ENCODE measurements at places on chromosomes 16 and 17.

DNA sequence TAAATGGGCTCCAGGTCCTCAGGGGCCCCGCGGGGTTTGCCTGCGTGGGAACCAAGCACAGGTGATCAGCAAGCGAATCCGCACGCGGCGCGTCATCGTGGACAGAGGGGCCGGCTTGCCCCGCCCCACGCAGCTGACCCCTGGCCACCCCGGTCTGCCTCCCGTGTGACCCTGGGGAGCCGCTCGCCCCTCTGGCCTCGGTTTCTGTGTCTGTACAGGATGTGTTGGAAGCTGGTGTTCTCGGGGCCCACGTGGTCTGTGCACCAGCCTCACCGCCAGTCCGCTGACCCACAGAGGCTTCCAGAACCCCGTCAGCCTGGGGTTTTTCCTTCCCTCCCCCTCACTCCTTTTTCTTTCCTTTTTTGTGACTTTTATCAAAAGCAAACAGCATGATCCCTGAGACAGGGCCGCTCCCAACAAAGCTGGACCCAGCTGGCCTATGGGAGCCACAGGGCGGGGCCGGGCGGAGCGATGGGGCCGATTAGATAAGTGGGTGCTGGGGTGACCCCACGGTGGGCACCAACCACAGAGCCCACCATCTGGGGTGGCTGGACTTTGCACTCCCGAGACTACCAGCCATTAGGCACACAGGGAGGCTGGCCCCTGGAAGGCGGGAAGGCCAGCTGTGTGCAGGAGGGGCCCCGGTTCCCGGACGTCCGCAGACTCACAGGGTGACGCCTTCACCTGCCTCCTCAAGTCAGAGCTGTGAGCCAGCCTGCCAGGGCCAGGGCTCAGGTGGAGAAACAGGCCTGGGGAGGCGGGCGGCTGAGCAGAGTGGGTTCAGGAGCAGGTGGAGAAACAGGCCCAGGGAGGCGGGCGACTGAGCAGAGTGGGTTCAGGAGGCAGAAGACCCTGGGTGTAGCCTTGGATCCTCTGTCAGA, 56.0 kb downstream of the ZFPM1 start:
- no peak for DNase-seq

- DNase-seq, result no peak
Measured at GRCh38 chr16:1667271-1667670, 10.8 kb upstream of the JPT2 start.

- DNase-seq, result peak; percentile 86
Measured at GRCh38 chr17:80026359-80027042, 9.2 kb downstream of the TBC1D16 start.

DNA sequence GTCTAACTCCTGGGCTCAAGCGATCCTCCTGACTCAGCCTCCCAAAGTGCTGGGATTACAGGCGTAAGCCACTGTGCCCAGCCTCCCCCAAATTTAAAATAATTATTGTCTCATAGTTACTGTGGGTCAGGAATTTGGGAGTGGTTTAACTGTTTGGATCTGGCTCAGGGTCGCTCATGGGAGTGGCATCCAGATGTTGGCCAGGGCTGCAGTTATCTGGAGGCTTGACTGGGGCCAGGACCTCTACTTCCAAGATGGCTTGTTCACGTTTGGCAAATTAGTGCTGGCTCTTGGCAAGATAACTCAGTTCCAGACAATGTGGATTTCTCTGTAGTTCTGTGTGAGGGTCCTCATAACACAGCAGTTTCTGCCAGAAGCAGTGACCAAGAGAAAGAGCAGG, 8.0 kb downstream of the TEN1 start:
- no peak for DNase-seq

- DNase-seq, result no peak
Measured at GRCh38 chr17:57794841-57795240, 49.7 kb upstream of the CCDC182 start.

DNA sequence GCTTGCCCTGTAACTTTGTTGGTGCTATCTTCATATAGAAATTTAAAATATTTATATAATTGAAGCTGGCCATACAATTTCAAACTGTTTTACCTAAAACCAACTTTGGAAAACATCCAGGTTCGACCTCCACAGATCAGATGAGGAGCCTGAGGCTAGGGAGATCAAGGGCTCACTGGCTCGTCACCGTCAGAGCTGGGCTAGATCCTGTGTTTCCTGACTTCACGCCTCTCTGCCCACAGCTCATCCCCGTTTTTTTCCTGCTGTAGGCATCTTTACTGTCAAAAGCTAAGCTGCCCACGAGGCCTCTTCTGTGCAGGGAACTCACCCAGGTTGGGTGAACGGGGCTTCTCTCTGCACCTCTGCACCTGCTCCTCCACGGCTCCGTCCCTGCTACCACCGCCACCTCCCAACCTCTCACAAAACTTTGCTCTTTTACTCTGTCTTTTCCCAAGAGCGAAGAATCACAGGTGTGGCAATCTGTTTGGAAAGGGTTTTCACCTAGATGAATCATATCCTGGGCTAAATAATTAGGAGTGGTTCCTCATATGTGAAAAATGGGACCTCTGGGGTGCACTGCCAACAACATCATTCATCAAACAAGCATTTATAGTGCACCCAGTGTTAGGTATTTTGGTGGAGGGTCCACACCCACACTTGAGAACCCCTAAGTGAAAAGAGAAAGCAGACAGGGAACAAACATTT, 24.8 kb upstream of the KDM6B start:
- DNase-seq, result no peak

GRCh38 chr17:63240106-63240505, 206.0 kb downstream of the CYB561 start:
- DNase-seq, result no peak

GRCh38 chr16:31090540-31090939, 1.8 kb upstream of the PRSS53 start:
- no peak for DNase-seq

DNA sequence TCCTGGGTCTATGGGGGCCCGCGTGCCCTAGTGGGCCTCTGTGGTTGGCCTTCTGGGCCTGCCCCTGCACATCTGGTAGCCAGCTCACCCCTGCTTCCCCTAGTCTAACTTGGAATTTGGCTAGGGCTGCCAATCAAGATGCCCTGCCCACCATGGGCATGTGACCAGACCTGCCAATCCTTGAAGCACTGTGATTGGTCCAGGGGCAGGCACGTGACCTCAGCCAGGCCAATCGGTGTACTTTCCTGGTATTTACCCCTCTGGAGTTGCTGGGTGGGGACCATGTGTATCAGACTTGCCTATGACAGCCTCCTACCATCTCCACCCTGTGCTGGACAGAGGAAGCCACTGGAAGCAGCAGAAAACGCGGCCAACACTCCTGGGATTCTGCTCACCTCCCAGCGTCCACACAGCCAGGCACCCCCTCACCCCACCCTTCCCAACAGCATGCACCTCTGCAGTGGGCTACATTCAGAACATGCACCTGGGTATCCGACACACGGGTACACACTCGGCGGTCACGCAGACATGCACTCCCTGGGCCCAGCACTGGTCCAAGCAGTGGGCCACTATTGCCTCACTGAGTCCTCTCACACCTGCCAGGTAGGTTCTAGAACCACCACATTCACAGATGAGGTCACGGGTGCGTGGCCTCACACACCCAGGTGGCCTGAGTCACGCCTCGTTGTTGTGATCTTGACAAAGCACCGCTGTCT, 96.9 kb downstream of the RBFOX3 start:
- DNase-seq, result no peak

- DNase-seq, result no peak
Measured at GRCh38 chr16:495127-495748, 32.3 kb upstream of the CAPN15 start.

- no peak for DNase-seq
Measured at GRCh38 chr16:28009586-28010373, 53.7 kb downstream of the GSG1L start.

DNA sequence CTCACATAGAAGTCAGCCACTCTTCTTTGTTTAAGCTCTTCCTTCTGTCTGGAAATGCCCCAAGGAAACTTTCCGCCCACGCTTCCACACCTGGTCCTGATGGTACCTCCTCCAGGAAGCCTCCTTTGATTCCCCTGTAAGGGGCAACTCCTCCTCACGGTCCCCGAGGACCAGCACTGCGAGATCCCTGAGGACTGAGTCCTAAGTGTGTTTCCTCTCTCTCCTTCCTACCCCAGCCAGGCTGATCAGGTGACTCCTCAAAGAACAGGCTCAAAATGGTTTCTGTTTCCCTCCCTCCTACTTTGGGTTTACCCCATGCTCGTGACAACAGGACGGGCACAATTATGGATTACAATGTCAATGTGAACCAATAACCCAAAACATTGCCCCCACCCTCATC, 63.0 kb upstream of the MED9 start:
- no peak for DNase-seq

DNA sequence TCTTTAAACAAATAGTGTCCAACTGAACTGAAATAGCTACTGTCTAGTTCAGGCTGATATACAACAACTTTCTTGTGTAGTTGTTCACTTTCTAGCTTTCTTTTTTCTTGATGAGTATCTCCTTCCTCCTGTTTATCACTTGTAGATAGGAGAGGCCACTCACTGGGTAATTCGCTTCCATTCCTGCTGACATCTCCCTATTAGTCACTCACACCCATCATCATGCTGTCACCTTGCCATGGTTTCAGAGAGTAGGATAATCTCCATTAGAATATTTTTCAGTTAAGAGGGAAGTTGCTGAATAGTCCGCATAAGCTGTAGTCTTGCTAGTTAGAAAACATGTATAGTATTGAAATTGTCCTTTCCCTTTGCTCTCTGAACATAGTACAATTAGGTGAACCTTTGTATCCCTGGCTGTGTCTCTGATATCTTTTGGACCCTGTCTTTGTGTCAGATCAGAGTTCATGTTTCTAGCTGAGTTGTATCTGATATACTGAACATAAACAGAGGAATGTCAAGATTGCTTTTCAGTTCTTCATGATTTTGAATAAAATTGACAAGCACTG, 64.4 kb upstream of the RASL10B start:
- DNase-seq, result no peak

- no peak for DNase-seq
Measured at GRCh38 chr16:88528902-88529318, 41.3 kb upstream of the ZC3H18 start.

DNA sequence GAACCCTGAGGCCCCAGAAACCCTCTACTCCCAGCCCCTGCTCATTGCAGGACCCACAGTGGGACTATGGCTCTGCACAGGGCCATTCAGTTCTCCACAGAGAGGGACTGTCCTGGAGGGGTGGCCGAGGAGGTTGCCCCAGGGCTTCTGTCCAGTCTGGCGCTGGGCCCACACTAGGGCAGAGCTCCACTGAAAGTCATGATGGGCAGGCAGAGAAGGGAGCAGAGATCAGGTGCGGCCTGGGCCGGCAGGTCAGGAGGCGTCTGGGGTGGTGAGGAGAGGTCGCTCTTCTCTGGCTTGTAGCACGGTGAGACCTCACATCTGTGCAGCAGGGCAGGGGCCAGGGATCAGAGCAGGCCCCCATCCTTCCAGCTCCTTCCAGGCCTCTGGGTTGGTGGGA, 13.0 kb upstream of the PIK3R6 start:
- DNase-seq, result no peak

DNA sequence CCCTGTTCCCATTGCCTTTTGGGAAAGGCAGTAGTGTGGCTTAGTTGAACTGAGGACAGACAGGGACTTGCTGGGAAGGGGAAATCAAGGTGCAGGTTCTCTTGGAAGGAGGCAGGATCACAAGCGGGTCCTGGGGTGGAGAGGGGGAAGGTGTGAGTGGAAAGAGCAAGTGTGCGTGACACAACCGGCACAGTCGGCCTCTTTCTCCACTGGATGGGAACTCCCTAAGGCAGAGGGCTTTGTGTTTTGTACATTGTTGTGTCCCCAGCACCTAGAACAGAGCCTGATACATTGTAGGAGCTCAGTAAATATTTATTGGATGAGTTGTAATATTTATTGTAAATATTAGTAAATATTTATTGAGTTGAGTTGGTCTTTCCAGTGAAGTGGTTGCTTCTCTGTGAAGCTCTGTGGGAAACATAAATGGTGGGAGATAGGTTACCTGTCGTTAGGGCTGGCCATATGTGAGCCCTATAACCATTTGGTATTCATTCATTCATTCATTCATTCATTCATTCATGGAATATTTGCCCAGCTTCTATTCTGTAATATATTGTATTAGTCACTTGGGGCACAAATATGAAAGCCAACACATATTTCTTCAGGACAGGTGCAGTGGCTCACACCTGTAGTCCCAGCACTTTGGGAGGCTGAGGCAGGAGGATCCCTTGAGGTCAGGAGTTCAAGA, 34.0 kb downstream of the SMARCE1 start:
- DNase-seq, result no peak

Measured in NCI-H2029 (cell line).